ENCODE measurements at places on chromosomes 6 and 20. TPM values are rescaled to one million over a fixed set of nuclear protein-coding genes. Genes with fewer than 3 reads are reported as not detected.

TSBP1 gene
- total RNA-seq, result not detected

LTB gene
- total RNA-seq, result not detected

BANF2 gene
- not detected for total RNA-seq

DDX39B gene
- total RNA-seq, result 485 TPM

LHFPL5 gene
- not detected for total RNA-seq

TMEM244 gene
- 0.66 TPM for total RNA-seq

Measured in uterine smooth muscle cell (primary cell).